CD4-positive, alpha-beta T cell treated with Interleukin-4 for 1 hour (primary cell): ENCODE measurements at places on chromosomes 1 and 21.

- DNase-seq = no peak
Measured at GRCh38 chr1:94920061-94920460, 6.8 kb downstream of the CNN3 start.

DNA sequence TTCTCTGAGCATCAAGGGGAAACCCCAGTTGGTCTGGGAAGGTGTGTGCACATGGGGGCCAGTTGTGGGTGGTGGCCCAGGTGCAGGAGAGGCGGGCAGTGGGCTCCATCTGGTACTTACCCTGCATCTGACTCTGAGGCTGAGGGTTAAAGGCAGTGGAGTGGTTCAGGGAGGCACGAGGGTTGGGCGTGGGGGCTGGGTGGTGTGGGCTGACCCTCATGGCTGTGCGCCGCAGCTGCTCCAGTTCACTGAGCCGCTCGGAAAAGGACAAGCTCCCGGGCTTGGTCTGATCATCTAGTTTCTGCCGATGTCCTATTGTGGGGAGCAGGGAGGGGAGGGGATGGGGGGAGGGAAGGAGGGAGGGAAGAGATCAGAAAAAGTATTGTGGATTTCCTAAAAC, 165.5 kb downstream of the CLIC6 start:
- no peak for DNase-seq

GRCh38 chr1:150237746-150238145, 1.8 kb upstream of the ANP32E start:
- DNase-seq = no peak

GRCh38 chr1:205122489-205122882, 708 bp upstream of the RBBP5 start:
- no peak for DNase-seq

GRCh38 chr1:38283696-38284470, 237.3 kb upstream of the POU3F1 start:
- DNase-seq = no peak

DNA sequence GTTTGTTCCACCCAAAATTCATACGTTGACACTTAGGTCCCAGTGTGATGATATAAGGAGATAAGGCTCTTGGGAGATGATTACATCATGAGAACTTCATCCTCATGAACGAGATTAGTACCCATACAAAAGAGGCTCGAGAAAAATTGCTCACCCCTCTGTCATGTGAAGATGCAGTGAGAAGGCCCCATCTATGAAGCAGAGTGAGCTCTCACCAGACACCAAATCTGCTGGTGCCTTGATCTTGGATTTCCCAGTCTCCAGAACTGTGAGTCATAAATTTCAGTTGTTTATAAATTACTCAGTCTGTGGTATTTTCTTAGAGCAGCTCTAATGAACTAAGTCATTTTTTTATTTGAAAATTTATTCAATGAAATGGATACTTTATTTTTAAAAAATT, 42.6 kb upstream of the USP25 start:
- no peak for DNase-seq

DNA sequence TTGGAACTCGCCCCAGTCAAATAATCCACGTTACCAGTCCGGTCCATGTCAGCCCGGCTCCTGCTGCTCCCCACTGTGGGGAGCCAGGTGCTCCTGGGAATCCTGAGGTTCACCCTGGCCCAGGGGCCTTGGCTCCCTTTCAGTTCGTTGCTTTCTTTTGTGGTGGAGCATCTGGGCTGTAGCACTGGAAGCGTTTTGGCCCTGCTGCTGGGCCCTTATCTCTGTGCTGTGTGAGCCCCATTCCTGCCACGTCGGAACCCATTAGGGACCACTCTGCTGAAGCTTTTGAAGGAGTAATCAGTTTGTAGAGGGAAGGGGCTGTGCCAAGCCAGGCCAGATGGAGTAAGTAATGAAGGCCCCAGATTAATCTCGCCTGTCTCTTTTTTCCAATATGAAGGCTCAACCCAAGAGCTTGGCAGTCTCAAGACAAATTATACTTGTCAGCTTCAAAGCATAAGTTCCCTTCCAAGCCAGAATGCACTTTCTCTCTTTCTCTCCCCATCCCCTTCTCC, 82.3 kb downstream of the PGM1 start:
- no peak for DNase-seq

GRCh38 chr21:44461464-44462001, 6.2 kb downstream of the LRRC3 start:
- DNase-seq = no peak

DNA sequence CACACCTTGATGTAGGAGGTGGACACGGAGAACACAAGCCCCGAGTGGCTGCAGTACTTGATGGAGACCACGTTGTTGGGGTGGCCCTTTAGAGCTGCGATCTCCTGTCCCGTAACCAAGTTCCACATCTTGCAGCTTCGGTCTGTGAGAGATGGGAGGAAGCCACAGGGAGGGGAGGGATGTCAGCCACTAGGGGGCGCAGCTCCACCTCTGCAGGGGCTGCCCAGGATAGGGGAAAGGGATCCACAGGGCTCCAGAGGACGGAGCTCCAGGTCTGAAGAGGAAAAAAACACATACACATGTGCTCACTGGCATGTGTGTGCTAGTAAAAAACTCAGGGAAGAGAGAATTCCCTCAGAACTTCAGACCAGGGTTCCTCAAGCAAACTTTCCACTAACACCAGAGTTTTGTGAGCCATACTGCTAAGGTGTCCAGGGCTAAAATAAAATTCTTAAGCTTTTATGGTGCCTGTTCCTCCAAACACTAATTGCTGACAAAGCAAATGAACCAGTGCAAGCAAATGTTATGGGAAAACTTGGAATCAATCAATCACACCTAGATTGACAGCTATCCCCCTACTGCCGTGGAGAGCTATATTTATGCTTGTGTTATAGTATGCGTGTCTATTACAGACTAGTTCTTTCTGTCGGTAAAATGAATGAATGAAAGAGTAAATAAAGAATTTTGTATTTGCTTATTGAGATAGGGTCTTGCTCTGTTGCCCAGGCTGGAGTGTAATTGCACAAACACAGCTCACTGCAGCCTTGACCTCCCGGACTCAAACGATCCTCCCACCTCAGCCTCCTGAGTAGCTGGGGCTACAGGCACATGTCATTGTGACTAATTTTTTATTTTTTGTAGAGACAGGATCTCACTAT, 43.7 kb downstream of the KIF21B start:
- DNase-seq = peak; percentile 62

GRCh38 chr1:205326812-205327466, 5.4 kb upstream of the NUAK2 start:
- DNase-seq = no peak

DNA sequence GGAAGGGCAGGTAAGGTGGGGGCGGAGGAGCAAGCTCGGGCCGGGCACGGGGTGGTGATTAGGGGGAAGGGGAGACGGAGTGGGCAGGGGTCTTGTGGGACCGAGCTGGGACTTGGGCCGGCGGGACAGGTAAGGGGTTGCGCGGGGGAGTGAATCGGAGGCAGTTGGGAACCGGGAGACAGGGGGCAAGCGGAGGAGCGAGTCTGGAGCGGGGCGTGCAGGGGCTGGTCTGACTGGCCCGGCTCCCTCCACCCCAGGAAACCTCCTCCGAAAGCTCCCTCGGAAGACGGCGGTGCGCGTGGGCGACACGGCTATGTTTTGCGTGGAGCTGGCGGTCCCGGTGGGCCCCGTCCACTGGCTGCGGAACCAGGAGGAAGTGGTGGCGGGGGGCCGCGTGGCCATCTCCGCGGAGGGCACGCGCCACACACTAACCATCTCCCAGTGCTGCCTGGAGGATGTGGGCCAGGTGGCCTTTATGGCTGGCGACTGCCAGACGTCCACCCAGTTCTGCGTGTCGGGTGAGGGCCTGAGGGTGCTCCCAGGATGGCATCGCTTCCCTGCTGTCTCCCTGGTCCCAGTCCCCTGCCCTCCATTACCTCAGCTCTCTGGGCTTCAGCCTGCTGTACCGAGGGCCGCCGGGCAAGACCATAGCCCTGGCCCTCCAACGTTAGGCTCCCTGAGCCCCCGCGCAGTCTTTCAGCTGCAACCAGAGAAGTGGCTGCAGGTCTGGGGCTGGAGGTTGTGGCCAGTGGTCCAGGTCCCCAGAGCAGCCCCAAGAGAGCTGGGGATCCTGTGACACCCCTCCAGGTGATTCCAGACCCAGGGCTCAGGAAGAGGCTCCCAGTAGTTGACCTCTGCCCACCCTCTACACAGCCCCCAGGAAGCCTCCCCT, 6.3 kb downstream of the OBSCN start:
- DNase-seq = no peak

DNA sequence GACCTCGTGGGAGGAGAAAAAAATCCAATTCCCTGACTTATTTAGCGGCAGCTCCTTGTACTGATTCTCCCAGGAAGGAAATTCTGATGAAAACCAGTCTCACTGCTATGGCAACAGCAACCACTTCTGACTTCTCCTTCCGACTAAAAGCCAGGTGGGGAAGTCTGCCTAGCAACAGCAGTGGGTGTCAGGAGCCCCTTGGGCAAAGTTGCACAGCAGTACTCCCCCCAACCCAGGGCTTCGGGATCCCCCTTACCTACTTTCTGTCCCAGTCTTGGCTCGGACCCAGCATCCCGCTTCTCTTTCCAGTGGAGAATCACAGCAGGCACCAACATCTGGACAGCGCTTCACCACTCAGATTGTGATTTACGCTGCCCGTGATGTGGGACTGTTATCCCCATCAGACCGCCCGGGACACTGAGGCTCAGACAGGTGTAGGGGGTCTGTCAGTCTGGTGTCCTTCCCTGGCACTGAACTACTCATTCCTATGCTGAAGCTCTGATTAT, 24.6 kb downstream of the NKAIN1 start:
- no peak for DNase-seq

- DNase-seq = no peak
Measured at GRCh38 chr1:53448241-53448841, 10.9 kb upstream of the DMRTB1 start.

DNA sequence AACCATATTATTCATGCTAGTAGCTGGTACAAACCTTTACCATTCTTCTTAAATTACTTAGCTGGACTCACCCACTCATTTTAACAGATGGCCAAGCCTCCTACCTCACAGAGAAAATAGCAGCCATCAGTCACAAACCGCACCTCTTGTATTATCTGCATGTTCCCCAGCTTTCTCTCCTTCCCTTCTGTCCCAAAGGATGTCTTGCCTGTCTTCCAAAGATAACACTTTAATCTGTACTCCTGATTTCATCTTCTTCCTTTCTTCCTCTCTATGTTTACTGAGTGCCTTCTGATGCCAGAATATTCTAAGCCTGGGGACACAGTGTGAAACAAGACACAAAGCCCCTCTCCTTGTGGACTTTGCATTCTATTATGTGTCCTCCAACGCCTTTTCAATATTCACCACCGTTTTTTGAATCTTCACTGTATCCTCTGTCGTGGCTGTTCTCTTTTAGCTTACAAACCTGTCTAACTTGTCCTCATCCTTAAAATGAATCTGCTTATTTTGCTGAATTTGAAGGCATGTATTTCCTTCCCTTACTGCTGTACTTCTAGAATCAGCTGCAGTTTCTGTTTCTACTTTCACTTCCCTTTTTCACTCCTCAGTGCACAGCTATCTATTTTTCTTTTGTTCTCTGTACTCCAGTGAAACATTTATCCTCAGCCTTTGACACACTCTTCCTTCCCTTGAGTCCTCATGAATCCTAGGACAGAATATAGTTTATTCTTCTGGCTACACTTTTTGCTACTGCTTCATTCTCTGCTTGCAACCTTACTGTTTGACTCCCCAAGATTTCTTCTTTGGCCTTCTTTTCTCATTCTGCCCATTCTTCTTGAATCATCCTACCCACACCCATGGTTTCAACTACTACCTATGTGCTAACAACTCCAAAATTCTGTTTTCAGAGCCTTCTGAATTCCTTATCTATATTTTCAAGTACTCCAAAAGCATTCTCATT, 216.9 kb upstream of the SAMSN1 start:
- DNase-seq = peak; percentile 21

DNA sequence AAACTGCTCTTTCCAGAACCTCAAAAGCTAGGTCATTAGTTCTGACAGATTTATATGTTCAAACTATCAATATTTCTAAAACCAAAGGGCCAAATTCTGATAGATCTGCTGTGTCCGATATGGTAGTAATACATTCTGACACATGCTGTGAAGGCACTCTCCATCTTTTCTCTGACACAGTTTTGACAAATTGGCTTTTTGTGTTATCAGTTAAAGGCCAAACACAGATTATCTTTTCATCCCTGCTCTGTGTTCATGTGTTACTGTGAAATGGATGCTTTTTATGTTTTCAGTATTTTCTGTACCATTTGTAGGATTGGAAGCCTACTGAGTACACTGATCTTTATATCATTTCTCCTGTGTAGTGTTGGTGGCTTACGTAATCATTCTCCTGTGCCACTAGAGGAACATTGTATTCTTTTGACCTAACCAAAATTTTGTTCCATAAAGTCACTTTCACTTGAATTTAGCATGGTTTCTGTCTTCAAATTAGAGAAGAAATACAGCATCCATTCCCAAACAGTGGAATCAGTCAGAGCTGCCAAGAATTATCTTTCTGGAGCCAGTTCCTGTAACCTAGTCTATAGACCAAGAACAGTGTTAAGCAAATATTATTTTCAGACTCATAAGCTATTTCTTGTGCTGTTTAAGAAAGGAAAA, 137.2 kb downstream of the ADGRL2 start:
- no peak for DNase-seq

GRCh38 chr1:209354840-209355165, 228.7 kb upstream of the CAMK1G start:
- no peak for DNase-seq

DNA sequence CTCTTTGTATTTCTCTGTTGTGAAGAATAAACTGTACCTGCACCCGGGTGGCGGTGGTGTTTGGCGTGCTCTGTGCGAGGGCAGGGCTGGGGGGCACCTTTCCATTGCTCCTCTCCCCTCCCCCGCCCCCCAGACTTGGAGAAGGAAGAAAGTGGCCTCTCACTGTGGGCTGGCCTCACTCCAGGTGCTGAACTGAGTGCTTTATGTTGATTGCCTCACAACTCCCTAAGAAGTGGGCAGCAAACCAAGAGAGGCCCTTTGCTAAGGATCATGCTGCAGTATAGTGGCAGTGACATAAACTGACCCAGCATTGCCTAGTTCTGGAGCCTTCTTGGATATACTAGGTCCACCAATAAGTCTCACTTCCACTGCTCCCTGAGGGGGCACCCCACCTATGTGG, 20.2 kb downstream of the A3GALT2 start:
- DNase-seq = no peak

DNA sequence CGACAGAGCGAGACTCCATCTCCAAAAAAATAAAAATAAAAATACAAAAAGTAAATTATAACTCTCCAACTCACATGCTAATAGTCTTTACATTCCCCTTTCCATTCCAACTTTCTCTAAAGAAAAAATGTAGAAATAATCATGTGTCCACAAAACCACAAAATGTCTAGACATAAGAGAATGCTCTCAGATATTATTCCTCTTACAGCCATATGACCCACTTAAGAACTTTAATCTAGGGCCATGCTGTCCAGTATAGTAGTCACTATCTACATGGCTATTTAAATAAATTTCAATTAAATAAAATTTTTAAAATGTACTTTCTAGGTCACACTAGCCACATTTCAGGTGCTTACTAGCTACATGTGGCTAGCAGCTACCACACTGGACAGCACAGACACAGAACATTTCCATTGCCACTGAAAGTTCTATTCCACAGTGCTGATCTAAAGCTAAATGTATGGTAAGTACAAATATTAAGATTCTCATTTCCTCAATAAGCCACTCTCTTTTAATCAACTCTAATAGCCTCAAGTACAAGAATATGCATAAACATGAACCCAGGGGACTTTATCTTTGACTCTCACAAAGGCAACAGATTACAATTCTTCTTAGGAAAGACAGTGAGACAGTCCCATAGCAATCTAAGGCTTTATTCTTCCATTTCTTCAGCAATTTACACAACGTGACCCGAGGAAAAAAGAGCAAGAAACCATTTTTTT, 138.6 kb downstream of the RERE start:
- DNase-seq = no peak

GRCh38 chr1:37159102-37159501, 124.8 kb upstream of the GRIK3 start:
- no peak for DNase-seq
